ENCODE measurements at places on chromosomes 2 and 18.

- no peak for DNase-seq
Observed at GRCh38 chr2:176752295-176752694, 460.3 kb upstream of the HNRNPA3 start.

DNA sequence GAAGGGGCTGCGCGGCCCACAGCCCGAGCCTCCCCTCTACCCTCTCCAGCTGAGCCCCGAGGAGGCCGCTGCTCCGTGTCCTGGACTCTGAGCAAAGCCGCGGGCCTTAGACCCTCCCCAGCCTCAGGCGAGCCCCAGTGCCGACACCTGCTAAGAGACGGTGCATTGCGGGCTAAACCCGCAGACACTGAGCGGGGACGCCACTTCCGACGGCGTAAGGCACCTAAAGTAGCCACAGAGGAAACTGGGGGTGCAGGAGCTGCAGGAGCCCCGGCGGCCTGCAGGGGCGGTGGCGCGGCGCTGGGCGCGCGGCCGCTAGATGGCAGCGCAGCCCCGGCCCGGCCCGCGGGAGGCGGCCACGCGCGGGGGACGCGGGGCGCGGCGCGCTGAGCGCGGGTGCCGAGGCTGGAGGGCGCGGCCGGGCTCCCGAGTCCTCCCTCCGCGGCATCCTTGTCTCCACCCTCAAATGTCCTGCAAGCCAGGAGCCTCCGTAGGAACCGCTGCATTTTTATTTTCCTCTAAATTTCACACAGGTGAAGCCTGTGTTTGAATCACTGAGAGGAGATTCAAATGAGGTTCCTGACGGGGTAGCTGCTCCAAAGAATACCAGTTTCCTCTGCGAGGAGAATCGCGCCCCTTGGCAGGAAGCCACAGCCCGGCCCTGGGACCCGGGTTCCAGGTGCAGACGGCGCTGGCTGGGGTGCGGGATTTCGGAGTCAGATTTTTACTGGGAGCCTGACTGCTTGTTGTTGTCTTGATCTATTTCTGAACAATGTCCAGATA lies 650.5 kb downstream of the GALR1 start:
- DNase-seq = peak; percentile 22

GRCh38 chr2:109368798-109369197 lies 239.8 kb downstream of the SH3RF3 start:
- no peak for DNase-seq

- no peak for DNase-seq
Observed at GRCh38 chr2:7999683-8000476, 682.0 kb upstream of the ID2 start.

GRCh38 chr18:13236411-13236810 lies 17.9 kb downstream of the LDLRAD4 start:
- DNase-seq = no peak

DNA sequence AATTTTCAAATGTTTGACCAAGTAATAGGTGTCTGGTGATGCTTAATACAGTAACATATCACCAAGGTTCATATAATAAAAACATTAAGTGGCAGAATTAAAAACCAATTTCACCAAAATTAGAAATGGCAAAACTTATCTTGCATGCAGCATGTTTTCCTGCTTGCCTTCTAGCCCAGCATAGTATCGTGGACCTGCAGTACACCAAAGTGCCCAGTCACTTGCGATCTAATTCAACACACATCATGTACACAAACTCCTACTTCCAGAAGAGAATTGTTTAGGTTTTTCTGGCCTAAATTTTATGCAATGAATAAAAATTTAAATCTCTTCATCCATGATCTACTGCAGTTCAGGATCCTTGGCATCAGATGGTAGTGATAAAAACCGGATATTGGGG lies 28.9 kb downstream of the LPIN2 start:
- DNase-seq = no peak

- DNase-seq = peak; percentile 20
Observed at GRCh38 chr2:111897924-111898702, at the start of gene MERTK. Gene MERTK, plus strand, starts transcription at chr2:111898607. Its CDS starts 129 bp downstream, at chr2:111898736.

DNA sequence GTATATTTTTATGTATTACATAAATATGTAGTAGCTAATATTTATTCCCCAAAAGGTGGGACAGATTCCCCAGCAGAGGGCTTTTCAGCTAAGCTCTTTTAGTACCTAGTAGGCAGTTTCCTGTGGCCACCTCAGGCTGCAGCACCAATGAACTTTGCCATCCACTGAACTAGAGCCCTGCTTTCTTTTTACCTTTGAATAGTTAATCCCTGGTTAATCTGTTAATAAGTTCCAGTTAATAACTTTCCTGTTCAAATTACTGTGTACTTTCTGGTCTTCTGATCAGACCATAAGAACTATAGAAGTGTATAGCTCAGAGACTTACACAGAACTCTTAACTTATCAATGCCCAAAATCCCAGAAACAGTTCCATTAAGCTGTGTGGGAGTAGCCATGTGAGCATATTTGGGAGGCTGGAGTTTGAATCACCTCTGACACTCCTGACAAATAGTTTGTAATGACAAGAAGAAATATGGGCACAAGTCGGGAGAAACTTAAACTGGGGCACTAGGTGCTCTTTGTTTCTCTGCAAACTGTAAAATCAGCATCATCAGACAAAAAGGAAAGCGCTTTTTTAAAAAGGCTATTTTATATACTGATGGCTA lies 40.0 kb downstream of the ASXL2 start:
- no peak for DNase-seq

- no peak for DNase-seq
Observed at GRCh38 chr18:37265382-37265781, 300.2 kb downstream of the CELF4 start.

GRCh38 chr2:102138331-102138730 lies 4.2 kb upstream of the IL1R1 start:
- DNase-seq = no peak

GRCh38 chr2:216348756-216349308 lies 23.5 kb downstream of the MARCHF4 start:
- DNase-seq = no peak

- no peak for DNase-seq
Observed at GRCh38 chr18:64692826-64693225, 543.9 kb upstream of the LINC00305 start.

DNA sequence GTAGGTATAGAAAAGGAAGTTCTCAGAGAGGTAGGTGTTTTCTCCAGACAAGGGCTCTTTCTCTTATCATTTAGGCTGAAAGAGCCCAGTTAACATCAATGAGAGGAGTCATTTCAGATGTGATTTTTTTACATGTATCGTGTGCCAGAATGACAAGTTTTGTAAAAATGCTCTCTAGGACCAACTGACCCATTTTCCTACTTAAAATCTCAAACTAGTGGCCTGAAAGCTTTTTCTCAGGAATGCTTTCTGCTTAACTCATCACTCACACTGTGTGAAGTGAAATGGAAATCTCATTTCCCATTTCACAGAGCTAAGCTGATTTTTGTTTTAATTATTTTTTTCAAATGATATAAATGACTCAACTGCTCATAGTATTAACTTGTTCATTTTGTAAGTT lies 128.7 kb upstream of the CYP26B1 start:
- no peak for DNase-seq

DNA sequence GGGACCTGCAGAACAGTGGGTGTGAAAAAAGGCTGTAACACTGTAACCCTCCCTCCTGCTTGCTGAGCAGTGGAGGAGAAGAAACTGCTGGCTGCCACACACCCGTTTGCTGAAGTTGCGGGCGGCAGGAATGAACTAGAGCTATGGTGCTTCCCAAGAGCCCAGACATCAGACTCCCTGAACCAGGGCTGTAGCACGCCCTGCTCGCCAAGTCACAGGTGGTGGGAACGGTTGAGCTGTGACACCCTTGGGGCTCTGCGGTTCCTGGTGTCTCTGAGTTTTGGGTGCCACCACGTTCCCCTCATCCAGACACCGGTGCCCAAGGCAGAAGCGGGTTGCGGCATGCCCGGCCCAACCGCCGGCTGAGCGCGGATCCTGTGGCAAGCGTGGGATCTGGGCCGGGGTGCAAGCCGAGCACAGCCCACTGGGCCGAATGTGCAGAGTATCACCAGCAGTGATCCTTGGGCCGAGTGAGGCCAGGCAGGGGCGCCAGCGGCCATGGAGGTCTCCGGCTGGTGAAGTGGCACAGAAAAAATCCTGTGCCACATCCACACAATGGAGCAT lies 15.0 kb upstream of the ADI1 start:
- DNase-seq = no peak

DNA sequence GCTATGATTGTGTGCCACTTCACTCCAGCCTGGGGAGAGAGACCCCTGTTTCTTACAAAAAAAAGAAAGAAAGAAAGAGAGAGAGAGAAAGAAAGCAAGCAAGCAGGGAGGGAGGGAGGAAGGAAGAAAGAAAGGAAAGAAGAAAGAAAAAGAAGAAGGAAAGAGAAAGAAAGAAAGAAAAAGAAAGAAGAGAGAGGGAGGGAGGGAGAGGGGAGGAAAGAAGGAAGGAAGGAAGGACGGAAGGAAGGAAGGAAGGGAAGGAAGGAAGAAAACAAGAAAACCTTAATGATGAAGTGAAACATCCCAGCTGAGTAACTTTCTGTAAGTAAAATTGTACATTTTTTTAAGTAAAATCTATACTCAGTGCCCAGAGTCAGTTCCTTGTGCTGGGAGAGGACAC lies 75.5 kb upstream of the GLS start:
- no peak for DNase-seq

GRCh38 chr2:20572221-20572620 lies 78.7 kb downstream of the HS1BP3 start:
- DNase-seq = no peak

- no peak for DNase-seq
Observed at GRCh38 chr18:52716973-52717372, 377.0 kb downstream of the DCC start.

DNA sequence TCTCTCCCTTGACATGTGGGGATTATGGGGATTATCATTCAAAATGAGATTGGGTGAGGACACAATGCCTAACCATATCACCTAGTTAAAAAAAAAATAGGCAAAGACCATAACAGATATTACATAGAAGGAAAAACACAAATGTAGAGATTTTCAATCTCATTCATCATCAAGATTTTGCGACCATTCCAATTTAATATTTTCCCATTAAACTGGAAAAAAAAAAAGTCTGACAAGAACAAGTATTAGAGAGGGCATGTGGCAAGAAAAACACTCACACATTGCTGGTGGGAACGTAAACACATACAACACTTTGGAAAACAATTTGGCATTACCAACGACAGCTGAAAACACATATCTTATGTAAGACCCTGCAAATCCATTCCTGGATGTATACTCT lies 71.0 kb upstream of the MYCN start:
- DNase-seq = no peak

DNA sequence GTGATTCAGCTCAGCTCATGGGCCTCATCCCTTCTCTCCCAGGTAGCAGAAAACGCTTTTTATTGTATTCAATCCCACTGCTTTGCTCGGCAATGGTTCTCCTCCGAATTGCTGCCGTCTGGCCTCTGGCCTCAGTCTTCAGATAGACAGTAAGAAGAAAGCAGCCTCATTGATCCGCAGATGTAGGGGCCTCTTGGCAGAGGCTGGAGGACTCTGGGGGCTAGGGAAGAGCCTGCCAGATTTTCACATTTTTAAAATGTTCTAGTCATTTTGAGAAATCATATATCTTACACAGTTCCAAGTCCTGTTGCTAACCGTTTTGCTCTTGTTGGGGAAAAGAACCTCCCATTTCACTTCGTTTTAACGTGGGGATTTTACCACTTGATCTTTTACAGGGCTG lies 123.3 kb downstream of the RNF144A start:
- DNase-seq = no peak

DNA sequence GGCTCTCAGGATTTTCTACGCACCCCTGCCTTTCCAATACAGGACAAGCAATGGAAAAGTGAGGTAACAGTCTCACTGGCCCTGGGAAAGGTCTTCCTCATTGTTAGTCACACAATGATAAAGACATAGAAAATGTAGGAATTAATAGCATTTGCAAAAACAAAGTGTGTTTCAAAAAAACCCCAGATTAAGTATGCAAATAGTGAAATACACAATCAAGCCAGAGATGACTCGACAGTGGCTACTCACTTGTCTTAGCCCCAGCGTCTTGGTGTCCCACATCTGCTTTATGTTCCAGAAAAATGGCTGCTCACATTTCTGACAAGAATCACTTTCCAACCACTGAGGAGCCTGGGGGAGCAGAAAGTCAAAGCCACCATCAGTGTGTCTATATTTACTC lies 47.0 kb upstream of the AP1S3 start:
- DNase-seq = no peak
